Activated CD8-positive, alpha-beta memory T cell treated with anti-CD3 and anti-CD28 coated beads for 4 hours (primary cell): ENCODE measurements at places on chromosomes 2 and 18.

DNA sequence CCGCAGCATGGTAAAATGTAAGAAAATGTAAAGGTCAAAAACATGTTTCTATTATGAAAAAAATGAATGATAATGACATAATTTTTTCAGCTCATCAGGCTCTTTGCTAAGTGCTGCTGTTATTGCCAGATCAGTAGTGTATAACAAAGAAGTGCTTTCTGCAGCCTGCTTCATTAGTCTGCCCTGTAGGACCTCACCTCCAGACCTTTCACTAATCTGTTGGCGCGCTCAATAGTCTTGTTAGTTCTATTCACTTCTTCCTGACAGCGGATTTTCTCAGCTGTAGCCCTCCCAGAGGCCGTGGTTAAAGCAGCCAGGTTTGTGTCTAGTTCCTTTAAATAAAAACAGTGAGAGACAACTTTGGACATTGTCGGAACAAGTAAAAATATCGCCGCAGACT lies 97.7 kb downstream of the CDCA7 start:
- no peak for DNase-seq

- no peak for DNase-seq
These were observed 8.2 kb downstream of the KCTD1 start for GRCh38 chr18:26540043-26540628.

GRCh38 chr18:6921571-6921970 lies 192.1 kb downstream of the ARHGAP28 start:
- no peak for DNase-seq

GRCh38 chr2:212473211-212473610 lies 65.4 kb downstream of the ERBB4 start:
- no peak for DNase-seq

GRCh38 chr2:78383576-78383975 lies 641.9 kb upstream of the REG3G start:
- no peak for DNase-seq

GRCh38 chr2:227462462-227462951 lies 9.4 kb upstream of the AGFG1 start:
- DNase-seq: no peak

GRCh38 chr2:132438691-132439090 lies 22.1 kb downstream of the GPR39 start:
- no peak for DNase-seq
